ENCODE measurements at places on chromosomes 3 and 15.
A peak's percentile ranks its signal among the peaks of the same experiment; 100 is the strongest.

- no peak for DNase-seq
Measured at GRCh38 chr3:120324190-120324589, 25.0 kb downstream of the LRRC58 start.

- no peak for DNase-seq
Measured at GRCh38 chr3:140571836-140572235, 106.0 kb upstream of the TRIM42 start.

DNA sequence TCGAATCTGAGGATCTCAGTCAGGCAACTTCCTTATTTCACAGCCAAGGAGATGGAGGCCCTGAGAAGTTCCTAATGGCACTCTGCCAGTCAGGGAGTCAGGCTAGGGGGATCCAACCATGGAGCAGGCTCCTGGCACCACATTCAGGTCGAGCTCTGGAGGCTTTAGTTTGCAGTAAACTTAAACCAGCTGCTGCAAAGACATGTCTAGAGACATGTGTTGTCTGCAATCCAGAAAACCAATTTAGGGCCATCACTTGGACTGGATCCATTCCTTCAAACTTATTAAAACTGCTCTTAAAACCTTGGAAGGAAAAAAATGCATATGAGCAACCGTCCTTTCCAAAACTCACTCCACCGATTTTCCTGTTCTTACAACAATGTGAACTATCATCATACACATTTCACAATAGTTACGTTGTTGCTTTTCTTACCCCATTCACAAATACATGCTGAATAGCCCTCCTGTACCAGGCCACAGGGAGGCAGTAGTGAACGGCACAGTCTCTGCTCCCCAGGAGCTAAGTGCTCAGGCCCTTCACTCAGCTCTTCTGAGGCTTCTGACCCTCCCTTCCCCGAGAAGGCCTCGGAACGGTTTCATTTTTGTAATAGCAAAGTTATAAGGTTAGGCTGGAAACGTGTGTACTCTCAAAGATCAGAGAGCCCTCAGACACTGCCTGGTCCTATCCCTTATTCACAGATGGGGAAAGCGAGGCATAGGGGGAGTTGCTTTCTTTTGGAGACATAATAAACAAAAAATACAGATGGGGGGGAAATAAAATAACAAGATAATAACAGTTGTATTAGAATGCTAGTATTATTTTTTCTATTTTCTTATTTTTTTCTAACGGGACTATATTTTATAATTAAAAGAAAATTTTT is 20.1 kb downstream of the RFT1 start:
- peak; percentile 89 for DNase-seq

DNA sequence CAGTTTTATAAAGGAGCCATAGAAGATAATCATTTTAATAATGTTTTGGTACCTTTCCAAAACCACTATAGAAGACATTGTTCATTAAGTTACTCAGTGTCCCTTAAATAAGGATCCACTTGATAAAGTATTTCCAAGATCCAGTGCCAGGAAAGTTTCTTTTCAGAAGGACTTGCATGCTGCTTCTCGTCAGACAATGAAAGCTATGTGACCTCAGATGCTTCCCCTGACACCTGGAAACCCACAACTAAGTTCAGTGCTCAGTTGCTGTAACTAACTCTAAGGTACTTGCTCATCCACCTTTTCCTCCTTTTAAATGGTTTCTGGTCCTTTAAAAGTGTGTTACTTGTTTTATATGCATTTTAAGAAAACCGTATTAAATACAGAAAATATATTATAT is 7.3 kb downstream of the SSR3 start:
- DNase-seq: no peak

DNA sequence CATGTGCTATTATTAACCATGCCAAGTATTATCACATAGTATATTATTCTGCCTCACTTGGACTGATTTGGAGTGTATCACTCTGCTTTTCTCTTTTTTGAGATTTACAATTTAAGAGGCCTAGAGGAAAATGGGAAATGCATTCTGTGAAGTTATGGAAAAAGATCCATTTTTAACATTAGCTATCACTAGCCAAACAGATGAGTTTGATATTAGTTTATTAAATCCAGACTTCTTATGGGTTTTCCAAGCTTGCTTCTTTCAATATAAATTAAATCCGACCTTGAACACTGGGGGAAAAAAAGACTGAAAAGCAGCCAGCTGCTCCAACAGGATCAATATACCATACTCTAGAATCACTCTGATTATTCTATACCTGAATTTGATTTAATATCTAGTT is 30.1 kb upstream of the PLOD2 start:
- DNase-seq: no peak

- DNase-seq: no peak
Measured at GRCh38 chr15:58322253-58322652, 109.5 kb upstream of the LIPC start.

DNA sequence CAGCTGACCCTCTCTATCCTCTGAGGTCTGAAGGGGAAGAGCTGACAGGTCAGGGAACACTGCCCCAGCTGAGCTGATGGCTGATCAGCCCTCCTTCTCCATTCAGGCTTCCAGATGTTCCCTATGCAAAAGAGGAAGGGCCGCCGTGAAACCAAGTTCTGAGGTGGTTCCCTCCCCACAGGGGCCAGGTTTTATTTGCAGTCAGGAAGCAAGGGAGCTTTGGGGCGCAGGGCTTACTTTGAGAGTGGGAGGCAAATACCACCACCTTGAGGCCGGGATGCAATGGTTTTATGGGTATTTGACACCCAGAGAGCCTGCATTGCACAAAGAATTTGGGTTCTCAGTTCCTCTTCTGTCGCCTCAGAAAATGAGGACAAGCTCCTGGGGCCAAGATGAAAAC is 186.9 kb downstream of the ARRDC4 start:
- DNase-seq: no peak

DNA sequence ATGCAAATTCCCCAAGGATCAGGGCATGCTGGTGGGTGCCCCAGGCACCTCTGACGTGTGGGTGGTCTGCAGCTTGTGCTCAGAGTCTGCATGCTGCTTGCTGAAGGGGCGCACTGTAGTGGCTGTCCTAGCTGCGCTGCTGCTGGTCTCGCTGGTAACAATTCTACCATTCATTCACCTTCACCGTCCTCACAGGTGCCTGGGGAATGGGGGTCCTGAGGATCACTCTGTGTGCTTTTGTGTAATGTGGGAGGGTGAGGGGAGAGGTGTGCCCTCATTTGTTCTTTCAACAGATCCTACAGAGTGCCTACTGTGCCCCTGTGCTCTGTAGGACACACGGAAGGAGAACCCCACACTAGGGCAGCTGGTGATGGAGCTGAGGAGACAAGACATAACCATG is 2.1 kb upstream of the ITGA11 start:
- no peak for DNase-seq

GRCh38 chr3:37500518-37500917 is 326.1 kb upstream of the LRRFIP2 start:
- no peak for DNase-seq

DNA sequence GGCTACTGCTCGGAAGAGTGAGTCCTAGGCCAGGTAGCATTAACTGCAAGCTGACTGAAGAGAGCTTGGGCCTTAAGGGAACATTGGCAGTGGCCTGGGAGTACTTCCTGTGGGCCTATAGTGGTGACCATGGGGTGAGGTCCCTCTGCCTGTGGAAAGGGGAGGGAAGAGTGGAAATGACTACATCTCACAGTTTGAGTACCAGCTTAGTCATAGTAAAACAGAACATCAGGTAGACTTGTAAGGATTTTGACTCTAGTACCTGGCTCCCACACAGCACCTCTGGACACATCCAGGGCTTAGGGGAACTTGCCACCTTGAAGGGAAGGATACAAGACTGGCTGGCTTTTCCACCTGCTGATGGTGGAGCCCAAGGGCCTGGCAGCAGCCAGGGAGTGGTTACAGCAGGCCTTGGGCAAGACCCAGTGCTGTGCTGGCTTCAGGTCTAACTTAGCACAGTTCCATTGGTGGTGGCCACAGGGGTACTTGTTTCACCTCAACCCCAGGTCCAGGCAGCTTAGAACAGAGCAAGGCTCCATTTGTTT is 147.8 kb downstream of the SLC9A9 start:
- DNase-seq: no peak

GRCh38 chr15:75368689-75369239 is 357 bp upstream of the MAN2C1 start:
- no peak for DNase-seq

DNA sequence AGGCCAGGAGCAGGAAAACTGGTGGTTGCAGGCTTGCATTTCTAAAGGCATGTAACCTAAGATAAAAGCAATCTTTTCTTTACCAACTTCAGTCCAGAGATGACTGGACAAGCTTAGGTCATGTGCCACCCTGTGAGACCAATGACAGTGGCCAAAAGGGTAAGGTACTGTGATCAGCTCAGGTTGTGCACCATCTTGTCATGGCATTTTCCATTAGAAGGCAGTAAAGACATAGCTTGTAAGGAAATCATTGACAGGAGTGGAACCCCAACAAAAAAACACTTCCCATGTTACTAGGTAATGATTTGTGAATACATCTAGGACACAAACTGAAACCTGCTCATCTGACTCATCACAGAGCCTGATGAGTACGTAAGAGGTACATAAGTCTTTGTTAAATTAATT is 35.2 kb downstream of the SSR3 start:
- no peak for DNase-seq

Measured in stomach (tissue), 19 donors.